ENCODE measurements at places on chromosomes 7 and 10.

DNA sequence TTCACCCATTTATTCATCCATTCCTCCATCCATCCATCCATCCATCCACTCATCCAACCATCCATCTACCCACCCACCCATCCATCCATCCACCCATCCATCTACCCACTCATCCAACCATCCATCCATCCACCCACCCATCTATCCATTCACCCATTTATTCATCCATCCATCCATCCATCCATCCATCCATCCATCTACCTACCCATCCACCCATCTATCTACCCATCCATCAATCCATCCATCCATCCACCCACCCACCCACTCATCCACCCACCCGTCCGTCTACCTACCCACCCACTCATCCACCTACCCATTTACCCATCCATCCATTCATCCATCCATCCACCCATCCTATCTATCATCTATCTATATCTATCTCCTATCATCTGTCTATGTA, 169.4 kb upstream of the SHH start:
- DNase-seq = no peak

- DNase-seq = no peak
These were observed 2.6 kb downstream of the PGAM1 start for GRCh38 chr10:97428572-97428981.

- no peak for DNase-seq
These were observed 49.7 kb upstream of the INHBA start for GRCh38 chr7:41752615-41753014.

GRCh38 chr10:70535451-70535850, 56.9 kb downstream of the PALD1 start:
- no peak for DNase-seq

DNA sequence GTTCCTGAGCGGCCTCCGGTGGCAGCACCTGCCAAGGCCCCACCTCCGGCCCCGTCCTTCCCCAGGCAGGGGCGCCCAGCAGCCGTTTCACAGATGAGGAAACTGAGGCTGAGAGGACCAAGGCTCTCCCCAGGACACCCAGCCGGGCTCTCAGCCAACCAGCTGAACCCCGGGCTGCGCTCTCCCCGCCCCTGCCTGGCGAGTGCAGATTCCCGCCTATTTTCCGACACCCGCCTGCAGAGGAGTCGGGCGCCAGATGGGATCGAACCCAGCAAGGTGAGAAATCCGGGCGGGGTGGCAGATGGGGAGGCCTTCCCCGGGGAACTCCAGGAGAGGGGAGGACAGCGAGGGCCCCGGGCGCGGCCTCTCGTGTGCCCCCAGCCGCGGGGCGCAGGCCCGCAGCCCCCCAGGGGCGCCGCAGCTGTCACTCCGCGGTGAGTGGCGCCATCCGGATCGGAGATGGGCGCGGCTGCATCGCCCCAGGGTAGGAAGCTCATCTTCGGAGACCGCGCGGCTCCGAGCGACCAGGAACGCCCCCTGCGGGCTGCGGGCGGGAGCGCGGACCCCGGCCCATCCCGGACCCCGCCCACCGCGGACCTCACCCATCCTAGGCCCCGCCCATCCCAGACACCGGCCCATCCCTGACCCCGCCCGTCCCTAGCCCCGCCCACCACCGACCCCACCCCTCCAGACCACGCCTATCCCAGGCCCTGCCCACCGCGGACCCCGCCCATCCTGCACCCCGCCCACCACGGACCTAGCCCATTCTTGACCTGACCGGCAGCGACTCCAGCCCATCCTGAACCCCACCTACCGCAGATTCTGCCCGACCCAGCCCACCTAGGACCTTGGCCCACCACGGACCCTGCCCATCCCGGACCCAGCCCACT, 90.3 kb downstream of the MICALL2 start:
- DNase-seq = peak; percentile 35

DNA sequence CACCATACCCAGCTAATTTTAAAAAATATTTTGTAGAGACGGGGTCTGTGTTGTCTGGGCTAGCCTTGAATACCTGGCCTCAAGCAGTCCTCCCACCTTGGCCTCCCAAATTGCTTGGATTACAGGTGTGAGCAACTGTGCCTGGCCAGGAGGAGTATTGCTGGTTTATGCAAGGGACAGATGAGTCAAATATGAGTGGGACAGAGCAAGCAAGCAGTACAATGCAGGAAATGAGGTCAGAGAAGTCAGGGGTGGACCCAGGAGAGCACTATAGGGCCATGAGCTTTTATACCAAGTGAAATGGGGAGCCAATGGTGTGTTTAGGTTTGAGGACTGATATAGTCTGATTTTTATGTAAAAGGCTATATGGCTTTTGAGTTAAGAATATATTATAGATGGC, 6.3 kb downstream of the TSPAN13 start:
- no peak for DNase-seq
